CD8-positive, alpha-beta memory T cell (primary cell): ENCODE measurements at places on chromosomes 5 and 9.

DNA sequence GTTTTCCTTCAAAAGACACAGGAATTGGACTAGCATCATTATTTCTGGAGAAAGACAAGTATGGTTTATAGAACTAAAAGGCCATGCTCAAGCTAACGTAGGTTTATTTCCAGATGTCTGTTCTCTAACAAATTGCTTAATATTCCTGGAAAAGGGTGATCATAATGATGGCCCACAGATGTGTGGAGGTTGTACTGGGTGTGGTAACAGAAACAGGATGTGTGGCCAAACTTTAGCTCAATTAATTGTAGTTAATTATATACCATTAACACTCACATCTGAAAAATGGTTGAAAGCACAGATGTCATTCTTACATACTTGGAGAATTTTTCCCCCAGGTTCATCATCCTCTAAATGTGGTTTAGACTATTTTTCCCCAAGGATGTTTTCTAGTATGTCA lies 292.7 kb upstream of the RASA1 start:
- DNase-seq, result no peak

DNA sequence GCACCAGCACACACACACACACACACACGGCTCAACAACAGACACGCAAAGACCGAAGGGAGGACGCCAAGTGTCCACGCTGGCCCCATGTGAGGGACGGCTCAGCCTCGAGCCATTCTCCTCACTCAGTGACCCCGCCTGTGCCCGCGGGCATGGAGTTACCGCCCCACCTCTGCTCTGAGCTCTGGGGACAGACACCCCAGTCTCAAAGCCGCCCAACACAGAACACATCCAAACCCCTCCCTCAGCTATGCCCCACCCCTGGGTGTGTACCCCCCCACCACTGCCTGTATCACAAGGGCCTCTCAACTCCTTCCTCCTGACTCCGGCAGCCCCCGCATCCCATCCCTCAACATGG lies 81.2 kb downstream of the CAMSAP1 start:
- no peak for DNase-seq

GRCh38 chr5:72584466-72584865 lies 77.3 kb upstream of the ZNF366 start:
- no peak for DNase-seq

- no peak for DNase-seq
Measured at GRCh38 chr9:86361176-86361575, 7.0 kb upstream of the TUT7 start.

DNA sequence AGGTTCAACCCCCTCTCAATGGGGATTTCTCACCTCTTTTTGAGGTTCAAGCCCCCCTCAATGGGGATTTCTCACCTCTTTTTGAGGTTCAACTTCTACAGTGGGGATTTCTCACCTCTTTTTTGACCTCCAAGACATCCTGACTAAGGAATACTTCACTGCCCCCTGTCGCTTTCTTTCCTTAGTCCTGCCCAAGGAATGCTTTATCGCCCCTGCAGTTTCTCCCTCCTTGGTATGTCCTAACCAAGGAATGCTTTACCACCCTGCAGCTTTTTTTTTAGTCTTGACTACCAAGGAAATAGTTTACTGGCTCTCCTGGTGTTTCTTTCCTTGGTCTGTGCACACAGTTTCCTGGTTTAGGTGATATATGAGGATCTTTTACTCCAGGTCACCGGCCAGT lies 9.6 kb upstream of the IRGM start:
- no peak for DNase-seq

GRCh38 chr5:176941951-176942350 lies 42.8 kb upstream of the HK3 start:
- no peak for DNase-seq

GRCh38 chr5:150092159-150092787 lies 5.9 kb upstream of the CSF1R start:
- DNase-seq, result no peak

- DNase-seq, result no peak
Measured at GRCh38 chr9:26551971-26552370, 340.6 kb downstream of the CAAP1 start.

GRCh38 chr5:40687321-40687720 lies 7.6 kb downstream of the PTGER4 start:
- DNase-seq, result no peak

DNA sequence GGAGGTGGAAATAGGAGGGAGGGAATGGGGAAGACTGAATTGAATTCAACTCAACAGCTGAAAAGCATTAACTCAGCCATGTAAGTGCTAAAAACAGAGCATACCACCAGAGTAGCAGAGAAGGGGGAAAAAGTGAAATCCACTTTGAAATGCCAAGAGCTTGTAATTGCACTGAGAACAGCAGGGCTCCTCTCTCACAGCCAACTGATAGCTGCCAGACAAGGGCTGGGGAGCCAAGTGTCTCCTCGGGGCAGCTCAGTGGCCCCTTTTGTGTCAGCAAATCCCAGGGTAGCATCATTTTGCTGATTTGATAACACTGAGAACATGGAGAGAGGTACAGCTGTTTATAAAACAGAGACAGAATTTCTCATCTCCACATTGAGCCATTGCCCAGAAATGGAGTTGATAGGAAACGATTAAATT lies 182.5 kb downstream of the FRMD3 start:
- no peak for DNase-seq

- DNase-seq, result no peak
Measured at GRCh38 chr9:130751631-130752355, 58.2 kb downstream of the EXOSC2 start.

DNA sequence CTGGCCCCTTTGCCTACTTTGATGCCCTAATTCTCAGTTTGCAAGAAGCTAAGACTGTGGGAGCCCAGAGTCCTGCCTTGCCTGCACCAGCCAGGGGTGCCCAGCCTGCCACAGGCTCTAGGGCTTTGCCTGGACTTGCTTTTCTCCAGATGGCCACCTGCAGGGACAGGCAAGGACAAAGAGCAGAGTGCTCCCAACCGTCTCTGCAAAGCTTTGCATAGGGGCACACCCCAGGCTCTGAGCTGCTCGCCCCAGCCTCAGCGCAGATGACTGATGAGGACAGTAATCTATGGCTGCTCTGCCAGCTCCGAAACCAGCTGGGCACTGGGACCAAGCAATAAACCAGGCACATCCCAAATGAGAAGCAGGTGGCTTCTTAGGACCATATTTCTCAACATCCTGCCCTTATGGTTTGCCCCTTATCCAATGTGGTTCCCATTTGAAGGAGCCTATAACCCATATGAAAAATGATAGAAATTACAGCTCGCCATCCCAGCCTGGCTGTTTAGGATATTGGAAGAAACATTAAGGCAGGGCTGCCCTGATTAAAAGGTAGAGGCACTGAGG lies 25.4 kb upstream of the TCF7 start:
- no peak for DNase-seq

- DNase-seq, result no peak
Measured at GRCh38 chr9:4548811-4549725, 58.8 kb downstream of the SLC1A1 start.

DNA sequence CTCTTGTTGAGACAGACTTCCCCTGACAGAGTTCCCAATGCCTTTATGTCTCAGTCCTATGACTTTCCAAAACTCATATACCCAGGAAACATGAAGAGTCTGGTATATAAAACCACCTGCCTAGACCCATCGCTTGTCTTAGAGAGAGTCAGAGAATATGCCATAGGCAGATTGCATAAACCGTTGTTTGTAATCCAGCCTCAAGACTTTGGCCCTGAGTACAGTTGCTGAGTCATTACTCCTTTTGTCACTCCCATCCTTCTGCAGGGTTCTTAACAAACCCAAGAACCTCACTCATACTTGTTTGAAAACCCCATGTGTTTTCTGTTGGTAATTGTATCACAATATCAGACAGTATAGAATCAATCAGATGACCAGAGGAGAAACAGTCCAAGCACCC lies 616.3 kb downstream of the SLCO4C1 start:
- no peak for DNase-seq

GRCh38 chr5:82597437-82597836 lies 319.3 kb upstream of the RPS23 start:
- DNase-seq, result no peak

GRCh38 chr5:181280251-181280762 lies 19.4 kb upstream of the TRIM52 start:
- no peak for DNase-seq

DNA sequence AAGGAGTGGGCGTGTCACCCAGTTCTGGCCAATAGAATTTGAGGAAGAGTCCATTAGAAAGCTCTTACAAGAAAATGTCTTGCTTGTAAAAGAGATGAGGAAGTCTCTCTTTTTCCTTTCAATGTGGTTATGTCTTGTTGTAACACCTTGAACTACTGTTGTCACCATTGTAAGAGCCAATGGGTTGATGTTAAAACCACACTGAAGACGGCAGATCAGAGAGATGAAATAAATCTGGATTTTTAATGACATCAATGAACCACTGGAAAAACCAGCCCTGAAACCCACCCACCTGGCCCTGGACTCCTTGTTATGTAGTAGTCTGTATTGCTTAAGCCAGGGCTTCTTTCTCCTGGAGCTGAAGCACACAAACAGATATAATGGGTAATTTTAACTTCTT lies 83.8 kb upstream of the ERCC6L2 start:
- DNase-seq, result no peak

GRCh38 chr9:133204335-133204992 lies 4.6 kb downstream of the OBP2B start:
- no peak for DNase-seq

DNA sequence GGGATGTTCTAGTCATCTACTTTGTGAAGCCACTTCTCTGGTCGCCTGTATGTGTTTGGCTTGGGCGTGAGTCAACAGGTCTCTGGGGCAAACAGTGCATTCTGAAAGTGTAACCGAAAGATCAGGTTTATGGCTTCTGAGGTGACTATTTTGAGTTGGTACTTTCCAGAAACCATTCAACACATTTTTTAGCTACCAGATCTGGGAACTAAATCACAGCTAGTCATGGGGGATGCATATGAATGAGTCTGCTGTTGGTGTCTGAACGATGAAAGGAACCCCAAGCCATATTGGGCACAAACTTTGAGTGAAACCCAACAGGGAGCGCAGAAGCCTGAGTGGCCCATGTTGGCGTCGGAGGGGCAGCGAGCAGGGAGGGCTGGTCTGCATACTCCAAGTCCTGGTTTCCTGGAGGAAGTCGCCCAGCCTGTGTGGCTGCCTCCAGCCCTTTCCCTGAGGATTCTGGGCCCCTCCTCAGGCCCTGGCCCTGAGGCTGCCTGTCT lies 35.3 kb downstream of the UBE2QL1 start:
- no peak for DNase-seq

- DNase-seq, result no peak
Measured at GRCh38 chr5:77832166-77832770, 56.1 kb upstream of the TBCA start.

DNA sequence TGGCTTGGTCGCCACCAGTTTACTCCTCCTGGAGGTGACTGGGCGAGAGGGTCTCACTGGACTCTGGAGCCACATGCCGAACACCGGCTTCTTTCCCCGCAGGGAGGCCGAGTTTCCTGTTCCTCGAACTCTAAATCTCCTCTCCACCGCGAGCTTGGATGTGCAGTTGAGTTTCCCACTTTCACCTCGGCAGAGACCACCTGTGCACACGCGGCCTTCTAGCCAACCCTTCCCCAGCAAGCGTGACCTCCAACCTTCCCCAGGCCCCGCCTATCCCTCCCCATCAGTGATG lies 380.1 kb downstream of the IRX2 start:
- DNase-seq, result no peak

DNA sequence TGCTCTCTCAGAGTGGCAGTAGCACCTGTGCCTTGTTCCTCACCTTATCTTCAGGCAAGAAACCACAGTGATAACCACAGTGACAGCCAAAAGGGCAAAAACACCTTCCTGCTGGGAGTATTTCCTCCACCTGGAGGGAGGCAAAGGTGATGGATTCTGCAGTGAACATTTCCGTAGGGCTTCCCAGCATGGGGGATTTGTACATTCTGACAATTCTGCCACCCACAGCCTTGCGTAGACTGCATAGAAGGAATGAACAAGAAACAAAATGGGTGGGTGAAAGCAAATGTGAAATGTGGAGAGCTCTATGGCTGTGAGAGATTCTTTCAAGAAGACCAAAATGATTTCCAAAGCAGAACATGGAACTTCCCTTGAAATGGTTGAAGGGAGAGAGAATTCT lies 111.4 kb downstream of the ZNF462 start:
- no peak for DNase-seq

DNA sequence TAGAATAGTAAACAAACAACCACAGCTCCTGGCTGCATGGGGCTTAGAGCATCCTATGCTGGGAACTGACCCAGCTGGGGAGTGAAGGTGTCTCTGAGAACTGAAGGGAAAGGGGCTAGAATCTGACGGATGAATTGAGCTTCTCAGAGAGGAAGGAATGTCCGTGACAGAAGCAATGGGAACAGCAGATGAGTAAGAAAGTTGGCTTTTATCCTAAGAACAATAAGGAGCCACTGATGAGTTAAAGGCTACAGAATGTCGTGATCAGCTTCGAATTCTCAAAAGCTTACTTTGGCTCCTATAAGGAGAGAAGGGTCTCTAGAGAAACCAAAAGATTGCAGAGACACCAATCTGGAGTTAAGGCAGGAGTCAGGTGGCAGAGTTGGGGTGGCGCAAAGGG lies 52.6 kb downstream of the EBF1 start:
- DNase-seq, result no peak

- DNase-seq, result no peak
Measured at GRCh38 chr5:17218353-17219005, 1.0 kb downstream of the BASP1 start.

DNA sequence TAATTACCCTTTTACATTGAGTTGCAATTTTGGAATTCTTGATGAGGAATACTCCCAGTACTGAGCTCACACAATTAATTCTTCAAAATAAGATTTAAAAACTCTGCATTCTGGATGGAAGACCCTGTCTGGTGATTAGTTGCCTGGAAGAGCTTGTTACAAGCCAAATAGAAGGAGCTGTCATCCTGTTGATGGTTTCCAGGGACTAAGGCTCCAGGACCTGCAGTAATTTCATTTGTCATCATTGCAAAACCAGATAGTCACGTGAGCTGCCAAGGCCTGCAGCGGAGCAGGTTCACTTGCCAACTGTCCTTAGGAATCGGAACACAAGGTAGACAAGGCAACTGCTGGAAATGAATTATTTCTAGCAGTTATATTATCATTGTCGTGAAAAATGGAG lies 597.7 kb downstream of the CCDC171 start:
- no peak for DNase-seq

- DNase-seq, result no peak
Measured at GRCh38 chr5:162289489-162289888, 221.9 kb downstream of the GABRG2 start.

GRCh38 chr5:134439210-134439654 lies 27.6 kb upstream of the CDKN2AIPNL start:
- no peak for DNase-seq

- DNase-seq, result no peak
Measured at GRCh38 chr9:69546265-69546664, 125.9 kb downstream of the APBA1 start.
